Spinal cord (tissue), 10 donors: ENCODE measurements at places on chromosomes 16 and 17. TPM values are rescaled to one million over a fixed set of nuclear protein-coding genes. Genes with fewer than 3 reads are reported as not detected.

Gene HOXB4
- 6.0 TPM for total RNA-seq

Gene KCNJ2
- 8.5 TPM for total RNA-seq

Gene CTRB2
- total RNA-seq: not detected

Gene CCDC40
- 19.7 TPM for total RNA-seq

Gene TRPV3
- 5.4 TPM for total RNA-seq

Gene GAST
- total RNA-seq: not detected

Gene AGRP
- total RNA-seq: not detected

Gene TSR1
- 29.1 TPM for total RNA-seq

Gene CCL3
- total RNA-seq: 6.0 TPM

Gene MGAT5B
- total RNA-seq: 6.9 TPM

Gene KRTAP1-5
- total RNA-seq: not detected

Gene RAB37
- total RNA-seq: 2.5 TPM

Gene SLFN14
- total RNA-seq: 1.4 TPM

Gene NEUROD2
- total RNA-seq: 1.6 TPM

Gene ATP1B2
- total RNA-seq: 46.7 TPM

Gene SPEM2
- not detected for total RNA-seq

Gene BCL6B
- 3.1 TPM for total RNA-seq

Gene RNF157
- 57.7 TPM for total RNA-seq

Gene RASD1
- 6.8 TPM for total RNA-seq

Gene TMEM235
- 2.3 TPM for total RNA-seq

Gene GID4
- 8.0 TPM for total RNA-seq

Gene MSLN
- total RNA-seq: 0.40 TPM

Gene BAIAP3
- total RNA-seq: 48.1 TPM

Gene BRIP1
- total RNA-seq: 7.9 TPM

Gene RBBP6
- 47.0 TPM for total RNA-seq

Gene ABCA9
- 37.1 TPM for total RNA-seq

Gene NATD1
- total RNA-seq: 6.6 TPM

Gene GDPD3
- 1.2 TPM for total RNA-seq

Gene PRSS33
- total RNA-seq: 0.17 TPM

Gene LRRC46
- 0.40 TPM for total RNA-seq

Gene NEURL4
- total RNA-seq: 28.6 TPM

Gene TMEM132E
- 6.2 TPM for total RNA-seq

Gene CLEC19A
- 0.99 TPM for total RNA-seq

Gene CNGB1
- 6.5 TPM for total RNA-seq

Gene CMTM1
- total RNA-seq: 4.5 TPM

Gene SLC5A2
- 1.3 TPM for total RNA-seq

Gene RBFOX1
- 47.4 TPM for total RNA-seq

Gene NPTX1
- total RNA-seq: 6.7 TPM

Gene SPHK1
- 3.8 TPM for total RNA-seq

Gene COX10
- total RNA-seq: 18.1 TPM

Gene TNFSF12
- 15.5 TPM for total RNA-seq

Gene SEC14L5
- 4.5 TPM for total RNA-seq

Gene SBK1
- total RNA-seq: 7.7 TPM

Gene SLC4A1
- 34.6 TPM for total RNA-seq

Gene RPGRIP1L
- total RNA-seq: 21.9 TPM

Gene ARRB2
- total RNA-seq: 33.9 TPM

Gene C16orf96
- total RNA-seq: 0.50 TPM

Gene RGS11
- total RNA-seq: 13.0 TPM

Gene HBQ1
- 6.4 TPM for total RNA-seq

Gene CD300LB
- total RNA-seq: not detected

Gene ACE
- 6.3 TPM for total RNA-seq

Gene SLC38A8
- total RNA-seq: 1.4 TPM

Gene LITAFD
- total RNA-seq: not detected

Gene RPTOR
- total RNA-seq: 18.1 TPM

Gene CACNG1
- total RNA-seq: 0.28 TPM

Gene KRTAP4-6
- total RNA-seq: not detected

Gene ZP2
- 0.17 TPM for total RNA-seq

Gene MXRA7
- 136 TPM for total RNA-seq

Gene ZC3H7A
- total RNA-seq: 65.3 TPM

Gene RNF112
- 7.9 TPM for total RNA-seq
